ENCODE measurements at places on chromosomes 16 and 17.

DNA sequence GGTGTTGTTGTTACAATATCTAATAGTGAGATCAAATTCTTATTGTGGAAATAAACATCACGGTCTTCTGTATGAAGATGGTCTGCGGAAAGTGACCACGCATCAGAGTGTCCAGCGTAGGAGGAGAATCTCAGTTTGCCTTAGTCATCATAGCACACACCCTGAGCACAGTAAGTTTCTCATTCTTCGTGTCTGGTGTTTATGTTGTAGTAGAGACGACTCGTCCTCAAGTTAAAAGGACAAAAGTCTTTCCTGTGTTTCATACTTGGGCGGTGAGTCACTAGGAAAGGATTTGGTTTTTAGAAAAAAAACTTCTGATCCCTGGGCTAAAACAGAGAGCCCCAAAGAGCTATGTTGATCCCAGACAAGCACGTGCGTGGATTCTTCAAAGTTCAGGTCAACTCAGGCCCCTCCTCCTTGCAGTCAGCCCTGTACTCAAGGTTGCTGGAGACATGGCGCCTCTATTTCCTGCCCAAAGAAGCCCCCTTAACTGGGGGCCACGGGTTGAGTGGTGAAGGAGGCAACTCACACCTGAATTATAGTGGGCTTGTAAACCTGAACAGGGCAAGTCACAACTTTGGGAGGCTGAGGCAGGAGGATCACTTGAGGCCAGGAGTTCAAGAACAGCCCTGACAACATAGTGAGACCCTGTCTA is 170.4 kb downstream of the ZFHX3 start:
- peak; percentile 31 for DNase-seq

DNA sequence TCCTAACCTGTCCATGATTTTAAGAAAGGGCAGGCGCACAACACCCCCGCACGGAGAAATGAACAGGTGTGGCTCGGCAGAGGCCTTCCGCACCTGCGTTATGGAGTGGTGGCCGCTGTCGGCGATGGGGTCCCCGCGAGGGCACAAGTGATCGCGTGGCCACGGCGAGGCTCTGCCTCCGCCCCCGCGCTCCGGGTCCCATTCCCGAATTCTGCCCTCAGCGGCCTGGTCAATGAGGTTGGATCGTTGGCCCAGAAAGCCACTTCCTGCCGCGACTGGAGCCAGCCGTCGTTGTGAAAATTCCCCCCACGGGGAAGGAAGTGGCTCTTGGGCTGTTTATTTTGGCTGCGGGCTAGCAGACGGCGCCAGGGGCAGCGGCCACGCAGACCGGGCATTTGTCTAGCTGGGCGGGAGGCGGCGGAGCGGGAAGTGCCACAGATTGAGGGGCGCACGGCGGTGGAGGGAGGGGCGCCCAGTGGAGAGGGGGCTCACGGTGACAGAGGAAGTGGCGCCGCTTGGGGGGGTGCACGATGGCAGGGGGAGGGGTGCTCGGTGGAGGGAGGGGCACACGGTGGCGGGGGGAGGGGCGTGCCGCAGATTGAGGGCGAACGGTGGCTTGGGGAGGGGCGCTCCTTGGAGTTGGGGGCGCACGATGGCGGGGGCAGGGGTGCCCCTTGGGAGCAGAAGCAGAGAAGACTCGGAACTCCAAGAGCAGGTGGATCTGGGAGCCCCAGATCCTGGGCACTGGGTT is 25.0 kb downstream of the MRC2 start:
- DNase-seq: peak; percentile 64

DNA sequence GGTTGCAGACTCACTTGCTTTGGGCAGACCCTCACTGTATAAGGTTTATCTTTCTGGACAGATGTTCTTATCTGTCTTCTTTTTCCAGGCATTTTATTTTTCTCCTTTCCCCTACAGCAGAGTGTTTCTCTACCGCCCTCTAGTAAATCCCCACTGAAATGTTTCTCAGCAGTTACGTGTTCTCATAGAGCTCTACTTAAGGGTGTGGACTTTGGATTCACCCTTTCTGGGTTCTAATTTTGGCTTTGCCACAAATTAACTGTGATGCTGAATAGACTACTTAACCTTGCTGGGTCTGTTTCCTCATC is 2.0 kb downstream of the ADAT1 start:
- DNase-seq: peak; percentile 64

- no peak for DNase-seq
These were observed 157.2 kb upstream of the FOXF1 start for GRCh38 chr16:86353148-86353547.

GRCh38 chr17:19742495-19742894 is 5.6 kb downstream of the ALDH3A1 start:
- DNase-seq: no peak

DNA sequence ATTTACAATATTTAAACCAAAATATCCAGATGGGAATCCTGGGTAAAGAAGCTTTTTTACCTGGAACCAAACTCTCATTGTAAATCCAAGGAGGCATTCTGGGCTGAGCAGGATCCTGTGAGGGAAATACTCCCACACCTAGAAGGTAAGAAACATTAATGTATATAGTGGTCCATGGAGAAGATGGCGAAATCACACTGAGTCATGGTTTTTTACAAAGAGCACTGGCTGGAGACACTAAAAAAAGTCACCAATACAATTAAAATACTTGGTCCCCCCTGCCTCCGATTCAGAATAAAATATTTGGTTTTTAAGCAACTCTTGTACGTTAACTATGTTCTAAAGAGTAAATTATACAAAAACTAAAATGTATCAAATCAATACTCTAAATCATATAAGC is 32.9 kb downstream of the SYNRG start:
- DNase-seq: no peak

GRCh38 chr17:18261146-18261515 is 669 bp downstream of the MIEF2 start:
- peak; percentile 38 for DNase-seq

DNA sequence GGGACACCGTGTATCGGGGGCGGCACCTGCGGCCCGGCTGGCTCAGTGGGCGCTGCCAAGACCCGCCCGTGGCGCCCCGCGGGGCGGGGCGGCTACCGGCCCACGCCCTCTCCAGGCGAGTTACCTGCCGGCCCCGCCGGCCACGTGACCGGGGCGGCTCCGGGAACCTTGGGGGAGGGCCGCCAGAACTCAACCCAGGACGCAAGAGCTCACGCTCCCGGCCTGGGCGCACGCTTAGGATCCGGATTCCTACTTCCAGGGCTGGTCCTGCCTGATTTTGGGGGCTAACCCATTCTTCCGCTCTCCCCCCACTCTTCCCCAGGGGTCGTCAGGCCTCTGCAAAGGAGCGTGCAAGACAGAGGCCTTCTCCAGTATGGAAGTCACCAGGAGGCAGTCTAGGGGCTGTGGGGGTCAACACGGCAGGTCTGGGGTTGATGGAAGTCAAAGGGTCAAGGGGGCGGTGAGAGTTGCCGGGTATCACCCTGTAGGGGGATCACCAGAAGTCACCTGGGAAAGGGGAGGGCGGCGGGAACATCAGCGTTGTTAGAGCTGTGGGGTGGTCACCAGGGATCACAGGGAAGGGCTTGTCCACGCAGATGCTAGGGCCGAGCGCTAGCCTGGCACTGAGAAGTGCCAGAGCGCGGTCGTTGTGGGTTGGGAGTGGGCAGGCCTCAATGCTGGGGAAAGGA is 354 bp upstream of the ESRP2 start:
- DNase-seq: no peak

GRCh38 chr16:23194497-23195221 is 12.1 kb downstream of the SCNN1G start:
- no peak for DNase-seq

GRCh38 chr16:90046122-90046970 is 27.1 kb upstream of the DBNDD1 start:
- DNase-seq: no peak

DNA sequence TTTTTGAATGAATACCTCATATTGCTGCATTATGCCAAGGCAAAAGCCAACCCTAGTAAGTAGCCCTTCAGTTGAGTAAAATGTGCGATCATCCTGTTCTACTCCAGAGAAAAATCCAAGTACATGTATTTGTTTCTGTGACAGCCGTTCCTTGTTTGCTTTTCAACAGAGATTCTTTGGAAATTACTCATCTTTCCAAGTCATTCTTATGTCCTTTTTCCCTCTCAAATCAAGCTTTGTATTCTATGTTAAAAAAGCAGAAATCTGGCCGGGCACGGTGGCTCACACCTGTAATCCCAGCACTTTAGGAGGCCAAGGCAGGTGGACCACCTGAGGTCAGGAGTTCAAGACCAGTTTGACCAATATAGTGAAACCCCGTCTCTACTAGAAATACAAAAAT is 112.9 kb upstream of the HAS3 start:
- peak; percentile 74 for DNase-seq

DNA sequence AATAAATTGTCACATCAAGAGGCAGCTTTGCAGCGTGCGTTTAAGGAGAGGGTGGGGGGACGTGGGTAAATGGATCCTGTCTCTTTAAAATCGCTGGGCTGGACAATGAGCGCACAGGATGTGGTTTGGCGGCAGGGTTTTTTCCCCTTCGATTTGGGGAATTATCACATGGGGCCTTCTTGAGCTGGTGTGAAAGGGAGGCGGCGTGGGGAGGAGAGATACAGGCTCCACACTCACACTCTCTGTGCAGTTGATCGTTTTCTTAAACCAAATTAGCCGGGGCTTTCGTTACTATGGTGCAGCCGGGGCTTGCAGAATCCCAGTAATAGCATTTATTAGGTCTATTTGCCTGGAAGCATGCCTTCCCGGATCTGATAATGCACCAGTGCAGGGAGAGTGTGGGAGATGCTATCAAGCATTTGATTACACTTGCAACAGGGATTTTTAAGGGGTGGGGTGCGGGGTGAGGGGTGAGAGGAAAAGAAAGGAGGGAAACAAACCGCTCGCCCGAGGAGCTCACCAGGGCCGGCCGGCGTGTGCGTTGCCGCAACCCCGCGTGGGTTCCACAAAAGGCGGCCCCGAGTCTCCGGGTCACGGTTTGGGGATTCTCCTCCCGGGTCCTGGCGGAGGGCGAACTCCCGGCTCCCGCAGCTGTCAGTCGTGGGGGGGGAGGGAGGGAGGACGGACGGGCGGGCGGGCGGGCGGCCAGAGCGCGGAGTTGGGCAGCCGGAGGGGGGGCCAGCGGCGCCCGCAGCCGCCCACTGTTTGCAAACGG is 58.8 kb upstream of the GSE1 start:
- DNase-seq: peak; percentile 89

DNA sequence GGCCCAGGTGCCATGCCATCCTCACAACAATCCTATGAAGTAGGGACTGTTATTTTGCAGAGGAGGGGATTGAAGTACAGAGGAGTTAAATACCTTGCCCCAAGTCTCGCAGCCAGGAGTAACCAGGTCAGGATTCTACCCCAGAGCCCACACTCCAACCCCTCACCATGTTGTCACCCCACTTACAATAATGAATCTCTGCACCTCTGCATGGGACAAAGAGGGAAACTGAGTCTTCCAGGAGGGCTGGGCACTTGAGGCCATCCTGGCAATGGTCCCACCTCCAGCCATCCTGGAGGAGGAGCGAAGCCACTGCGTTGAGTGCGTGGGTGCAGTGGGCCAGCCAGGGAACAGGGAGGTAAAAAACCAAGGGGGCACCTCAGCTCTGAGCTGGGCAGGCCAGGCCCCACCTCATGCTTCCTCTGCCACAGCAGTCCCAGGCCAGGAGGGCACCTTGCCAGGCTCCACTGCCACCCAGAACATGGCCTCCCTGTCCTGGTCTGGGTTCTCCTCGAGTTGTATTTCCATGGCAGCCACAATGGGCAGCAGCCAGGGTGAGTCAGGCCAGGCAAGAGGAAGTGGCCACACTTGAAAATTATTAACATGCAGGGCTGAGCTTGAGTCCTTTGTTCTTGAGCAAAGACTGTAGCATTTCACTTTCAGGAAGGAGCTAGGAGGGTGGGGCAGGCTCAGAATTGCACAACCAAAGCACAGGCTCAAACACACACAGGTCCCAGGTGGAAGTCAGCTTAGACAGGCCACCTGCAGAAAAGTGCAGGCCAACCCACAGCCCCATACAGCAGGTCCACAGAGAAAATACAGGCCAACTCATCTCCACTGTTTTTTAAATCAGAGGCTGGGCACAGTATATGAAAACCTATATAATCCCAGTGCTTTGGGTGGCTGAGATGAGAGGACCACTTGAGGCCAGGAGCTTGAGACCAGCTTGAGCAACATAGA is 52.1 kb downstream of the CUEDC1 start:
- peak; percentile 87 for DNase-seq

DNA sequence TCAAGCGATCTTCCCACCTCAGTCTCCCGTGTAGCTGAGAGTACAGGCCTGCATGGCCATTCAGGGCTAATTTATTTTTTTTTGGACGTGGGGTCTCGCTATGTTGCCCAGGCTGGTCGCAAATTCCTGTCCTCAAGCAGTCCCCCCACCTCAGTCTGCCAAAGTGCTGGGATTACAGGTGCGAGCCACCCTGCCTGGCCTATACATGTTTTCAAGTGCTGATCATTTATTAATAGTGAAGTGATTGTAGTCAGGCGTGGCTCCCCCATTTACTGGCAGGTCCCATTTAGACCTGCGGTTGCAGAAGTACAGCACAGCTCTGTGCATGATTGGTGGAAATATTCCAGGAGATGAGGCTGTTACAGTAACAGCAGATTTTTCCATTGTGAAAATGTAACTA is 8.4 kb downstream of the FOXK2 start:
- peak; percentile 54 for DNase-seq

GRCh38 chr17:50661348-50661747 is 26.7 kb downstream of the ABCC3 start:
- DNase-seq: no peak

DNA sequence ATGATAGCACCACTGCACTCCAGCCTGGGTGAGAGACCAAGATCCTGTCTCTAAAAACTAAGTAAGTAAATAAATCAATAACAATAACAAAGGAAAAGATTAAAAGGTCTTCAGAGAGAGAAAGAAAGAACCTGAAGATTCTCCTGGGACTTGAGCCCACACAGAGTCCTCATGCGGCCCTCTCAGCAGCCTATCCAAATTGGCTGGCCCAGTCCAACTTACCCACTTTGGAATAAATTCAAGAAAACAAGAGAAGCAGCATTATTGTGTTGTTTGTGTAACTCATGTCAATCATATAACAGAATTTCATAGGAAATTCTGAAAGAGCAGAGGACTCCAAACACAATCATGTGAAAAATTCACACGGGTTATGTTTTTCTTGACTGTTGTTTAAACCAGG is 3.8 kb downstream of the SLX4 start:
- DNase-seq: no peak

DNA sequence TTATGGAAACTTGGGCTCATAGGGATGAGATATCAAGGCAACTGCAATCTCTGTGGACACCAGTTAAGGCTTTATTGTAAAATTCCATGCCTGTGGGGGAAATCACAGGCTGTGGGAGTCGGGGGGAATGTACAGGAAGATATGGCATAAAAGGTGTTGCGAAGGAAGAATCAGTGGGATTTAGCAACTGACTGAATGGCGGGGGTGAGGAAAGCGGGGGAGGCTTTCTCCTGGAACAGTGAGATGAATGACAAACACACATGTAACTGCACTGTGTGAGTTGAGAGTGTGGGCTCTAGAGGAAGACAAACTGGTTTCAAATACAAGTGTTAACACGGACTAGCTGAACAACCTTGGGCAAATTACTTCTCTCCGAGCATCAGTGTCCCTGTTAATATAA is 143.7 kb downstream of the PRKCB start:
- no peak for DNase-seq

Measured in fibroblast of the aortic adventitia (primary cell).